ENCODE measurements at places on chromosomes 4 and X.

DNA sequence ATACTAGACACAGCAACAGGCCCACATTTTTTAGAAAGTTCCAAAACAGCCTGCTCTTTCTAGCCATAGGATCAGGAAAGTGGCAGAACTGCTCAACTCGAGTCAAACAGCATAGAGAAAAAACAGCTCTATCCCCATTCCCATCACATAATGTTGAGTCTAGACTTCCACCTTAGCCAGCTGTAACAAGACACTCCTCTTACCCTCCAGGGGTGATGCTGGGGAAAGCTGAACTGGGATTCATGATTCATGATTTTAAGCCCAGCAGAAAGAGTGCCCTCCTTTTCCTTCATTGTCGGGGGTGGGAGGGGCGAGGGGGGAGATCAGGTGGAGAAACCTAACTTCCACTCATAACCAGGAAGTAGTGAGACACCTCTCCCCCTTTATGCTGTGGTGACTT is 86.1 kb downstream of the CENPC start:
- DNase-seq = no peak

DNA sequence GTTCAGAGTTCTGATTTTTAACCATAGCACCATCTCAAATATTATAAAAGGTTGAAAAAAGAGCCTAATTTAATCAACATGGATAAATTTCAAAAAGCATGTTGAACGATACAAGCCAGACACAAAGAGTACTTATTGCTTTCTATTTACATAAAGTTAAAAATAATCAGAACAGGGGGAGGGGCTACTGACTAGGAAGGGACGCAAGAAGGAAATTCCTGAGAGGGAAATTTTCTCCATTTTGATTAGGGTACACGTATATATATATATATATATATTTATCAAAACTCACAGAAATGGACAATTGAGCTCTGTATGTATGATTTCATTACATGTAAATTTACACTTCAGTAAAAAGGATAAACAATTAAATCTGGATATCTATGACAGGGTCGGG is 482 bp upstream of the MBTPS2 start:
- DNase-seq = no peak

DNA sequence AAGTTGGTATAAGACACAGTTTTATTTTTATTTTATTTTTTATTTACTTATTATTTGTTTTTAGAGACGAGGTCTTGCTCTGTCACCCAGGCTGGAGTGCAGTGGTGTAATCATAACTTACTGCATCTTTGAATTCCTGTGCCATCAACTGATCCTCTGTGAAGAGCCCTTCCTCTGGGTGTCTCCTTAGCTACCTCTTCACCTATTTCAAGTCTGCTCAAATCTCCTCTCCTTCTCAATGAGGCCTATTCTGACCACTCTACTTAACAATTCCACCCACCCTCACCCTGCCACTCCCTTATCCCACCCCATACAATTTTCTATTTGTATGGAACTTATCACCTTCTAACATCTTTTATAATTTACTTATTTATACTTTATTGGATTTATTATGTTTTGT is 183.4 kb downstream of the PPP3CA start:
- DNase-seq = no peak

DNA sequence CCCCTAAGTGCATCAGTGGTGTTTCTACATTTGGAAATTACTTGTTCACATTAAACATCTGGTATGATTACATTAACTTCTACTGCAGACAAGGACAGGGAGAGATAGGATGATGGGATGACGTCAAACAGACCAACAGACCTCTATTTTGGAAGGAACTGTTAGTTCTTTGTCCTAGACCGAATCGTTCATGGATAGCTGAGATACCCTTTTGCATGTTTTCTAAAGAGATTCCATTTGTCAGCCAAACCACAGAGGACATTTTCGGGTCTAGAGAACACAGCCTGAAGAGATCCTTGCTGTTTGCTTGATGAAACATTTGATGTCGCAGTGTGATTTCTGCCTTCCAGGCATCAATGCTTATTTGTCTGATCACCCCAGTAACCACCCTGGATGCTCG is 27.7 kb downstream of the CHST7 start:
- DNase-seq = no peak

DNA sequence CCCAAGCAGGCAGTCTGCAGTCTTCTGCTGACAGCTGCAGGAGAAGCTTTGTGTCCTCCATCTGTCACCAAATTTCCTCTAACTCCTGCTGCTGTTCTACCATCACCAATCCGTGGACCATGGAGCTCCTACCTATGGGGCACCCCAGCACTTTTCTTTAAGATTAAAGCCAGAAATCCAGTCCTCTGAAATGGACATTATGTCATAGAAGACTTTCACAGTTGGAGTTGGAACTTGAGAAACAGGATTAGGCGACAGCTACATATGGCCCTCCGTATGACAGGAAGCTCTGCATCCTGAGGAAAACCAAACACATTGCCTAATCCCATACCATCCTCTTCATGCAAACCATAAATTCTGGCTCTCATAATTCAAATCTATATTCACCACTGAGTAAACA is 470.6 kb upstream of the GALNTL6 start:
- DNase-seq = no peak

DNA sequence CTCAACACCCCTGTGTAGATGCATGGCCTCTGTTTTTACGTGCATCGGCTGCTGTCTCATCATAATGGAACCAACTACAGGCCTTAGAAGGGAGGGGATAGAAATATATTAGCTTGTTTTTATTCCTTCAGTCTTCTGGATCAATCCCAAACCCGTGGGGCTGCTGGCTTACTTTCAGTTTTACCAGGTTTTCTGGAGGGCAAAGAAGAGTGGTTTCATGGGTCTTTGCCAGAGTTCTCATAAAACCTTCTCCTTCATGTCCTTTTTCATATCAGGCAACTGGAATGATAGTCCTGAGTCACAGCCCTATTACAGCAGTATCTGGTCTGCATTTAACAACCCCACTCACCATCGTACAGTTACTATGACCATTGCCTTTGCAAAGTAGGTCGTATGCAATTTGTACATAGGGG is 34.6 kb downstream of the PPP2R2C start:
- no peak for DNase-seq

DNA sequence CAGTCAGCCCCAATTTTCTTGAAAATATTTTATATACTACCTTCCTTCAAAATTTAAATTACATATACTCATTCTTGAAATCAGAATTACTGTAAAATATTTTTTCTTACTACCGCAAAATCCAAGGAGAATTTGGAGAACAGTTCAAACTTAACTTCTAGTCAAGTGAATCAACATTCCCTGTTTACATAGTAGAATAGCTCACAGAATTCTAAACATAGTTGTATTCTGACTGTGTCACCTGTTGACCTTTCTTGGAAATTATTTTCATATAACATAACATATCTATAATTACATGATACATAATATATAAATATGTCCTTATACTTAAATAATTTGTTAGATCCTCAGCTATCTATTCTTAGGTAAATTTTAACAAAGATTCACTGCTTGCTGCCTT is 31.0 kb upstream of the FGF5 start:
- DNase-seq = no peak

GRCh38 chr4:78167510-78167909 is 110.4 kb downstream of the FRAS1 start:
- DNase-seq = no peak

- DNase-seq = no peak
These were observed 9.0 kb upstream of the CHIC2 start for GRCh38 chr4:54073271-54073880.

- no peak for DNase-seq
These were observed 67.3 kb upstream of the IL13RA1 start for GRCh38 chrX:118660085-118660484.

- no peak for DNase-seq
These were observed 12.5 kb downstream of the SYTL5 start for GRCh38 chrX:38018766-38019425.

DNA sequence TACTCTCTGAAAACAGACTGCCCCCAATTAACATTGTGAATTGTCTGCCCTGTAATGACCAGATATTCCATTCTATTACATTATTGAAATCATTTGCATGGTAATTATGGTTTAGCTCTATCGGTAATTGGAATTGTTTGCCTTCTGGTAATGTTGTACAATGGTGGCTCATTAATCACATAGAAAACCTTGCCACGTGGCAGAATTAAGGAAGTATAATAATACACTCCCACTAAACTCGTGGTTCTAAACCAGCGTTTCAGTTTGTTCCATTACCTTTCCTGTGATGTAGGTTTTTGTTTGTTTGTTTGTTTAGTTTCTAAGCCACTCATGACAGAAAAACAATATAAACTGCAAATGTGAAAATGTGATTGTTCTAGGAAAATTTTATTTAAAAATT is 45.1 kb upstream of the TAPT1 start:
- DNase-seq = no peak

DNA sequence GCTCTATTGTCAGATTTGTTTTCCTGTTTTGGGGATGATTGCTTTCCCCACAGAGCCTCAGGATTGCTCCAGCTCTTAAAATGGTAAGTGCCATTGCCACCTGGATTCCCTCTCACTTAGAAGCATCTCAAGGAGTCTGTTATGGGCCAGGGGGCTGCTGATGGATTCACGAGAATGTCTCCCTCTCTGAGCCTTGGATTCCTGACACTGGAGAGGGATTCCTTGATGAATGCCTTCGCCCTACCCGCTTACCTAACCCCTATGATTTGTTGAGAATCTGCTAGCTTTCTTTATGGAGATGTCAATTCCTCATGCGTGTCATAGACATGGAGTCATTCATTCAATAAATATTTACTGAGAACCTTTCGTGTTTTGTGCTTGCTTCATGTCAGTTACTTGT is 36.9 kb upstream of the TENM3 start:
- DNase-seq = no peak

DNA sequence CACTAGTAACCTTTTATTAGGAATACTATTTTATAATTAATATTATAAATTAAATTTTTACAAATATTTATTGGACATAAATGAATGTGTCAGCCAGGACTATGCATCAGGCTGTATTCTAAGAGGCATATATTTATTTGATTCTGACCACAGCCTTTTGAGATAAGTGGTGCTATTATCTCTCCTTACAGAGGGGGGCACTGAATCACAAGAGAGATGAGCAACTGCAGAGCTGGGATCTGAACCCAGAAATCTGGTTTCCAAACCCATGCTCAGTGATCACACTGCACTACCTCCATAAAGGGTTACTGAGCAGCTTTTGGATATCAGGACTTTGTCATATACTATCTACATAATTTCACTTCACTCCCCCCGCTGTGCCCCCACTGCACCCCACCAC is 322.0 kb downstream of the TMA16 start:
- DNase-seq = no peak

GRCh38 chrX:106263817-106264216 is 95.7 kb downstream of the PWWP3B start:
- DNase-seq = no peak

DNA sequence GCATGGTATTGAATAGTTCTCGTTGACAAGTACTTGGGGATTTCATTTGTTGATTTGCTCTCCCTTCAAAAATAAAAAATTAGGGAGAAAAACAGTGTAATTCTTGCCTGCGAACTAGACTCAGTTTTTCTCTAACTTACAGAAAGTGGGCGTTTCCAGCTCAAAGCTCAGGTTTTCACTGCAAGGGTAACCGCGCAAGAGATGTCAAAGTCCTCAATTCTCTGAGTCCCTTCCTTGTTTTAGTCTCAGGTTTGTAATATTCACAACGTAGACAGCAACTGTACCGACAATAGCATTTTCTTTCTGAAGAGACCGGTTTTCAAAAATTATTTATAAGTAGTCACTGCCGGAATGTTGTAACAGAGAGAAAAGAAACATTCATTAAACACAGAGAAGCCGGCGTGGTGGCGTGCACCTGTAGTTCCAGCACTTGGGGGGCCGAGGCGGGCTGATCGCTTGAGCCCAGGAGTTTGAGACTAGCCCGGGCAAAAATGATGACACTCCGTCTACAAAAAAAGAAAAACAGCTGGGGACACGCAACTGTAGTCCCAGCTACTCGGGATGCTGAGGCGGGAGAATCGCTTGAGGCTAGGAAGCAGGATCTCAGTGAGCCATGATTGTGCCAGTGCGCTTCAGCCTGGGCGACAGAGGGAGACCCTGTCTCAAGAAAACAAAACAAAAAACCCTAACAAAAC is 774 bp downstream of the ZCCHC4 start:
- DNase-seq = no peak

DNA sequence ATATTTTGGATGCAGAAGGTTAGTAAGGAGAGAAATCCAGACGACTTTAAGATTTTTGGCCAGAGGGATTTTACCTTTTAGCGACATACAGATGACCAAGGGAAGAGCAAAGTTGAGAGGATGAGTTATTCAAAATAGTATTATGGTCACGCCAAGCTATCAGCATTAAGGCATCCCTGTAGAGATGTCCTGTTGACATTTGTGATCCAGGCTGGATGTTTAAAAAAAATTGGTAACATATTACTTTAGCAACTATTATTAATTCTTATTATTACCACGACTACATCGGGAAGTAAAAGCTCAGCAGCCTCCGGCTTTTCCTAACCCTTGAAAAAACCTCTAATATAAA is 562 bp upstream of the OSTC start:
- no peak for DNase-seq

- no peak for DNase-seq
These were observed 9.9 kb upstream of the GPM6B start for GRCh38 chrX:13826770-13827169.

- DNase-seq = no peak
These were observed 64.9 kb downstream of the NLGN4X start for GRCh38 chrX:6163721-6164120.

GRCh38 chr4:25487155-25487554 is 110.1 kb downstream of the ANAPC4 start:
- no peak for DNase-seq

DNA sequence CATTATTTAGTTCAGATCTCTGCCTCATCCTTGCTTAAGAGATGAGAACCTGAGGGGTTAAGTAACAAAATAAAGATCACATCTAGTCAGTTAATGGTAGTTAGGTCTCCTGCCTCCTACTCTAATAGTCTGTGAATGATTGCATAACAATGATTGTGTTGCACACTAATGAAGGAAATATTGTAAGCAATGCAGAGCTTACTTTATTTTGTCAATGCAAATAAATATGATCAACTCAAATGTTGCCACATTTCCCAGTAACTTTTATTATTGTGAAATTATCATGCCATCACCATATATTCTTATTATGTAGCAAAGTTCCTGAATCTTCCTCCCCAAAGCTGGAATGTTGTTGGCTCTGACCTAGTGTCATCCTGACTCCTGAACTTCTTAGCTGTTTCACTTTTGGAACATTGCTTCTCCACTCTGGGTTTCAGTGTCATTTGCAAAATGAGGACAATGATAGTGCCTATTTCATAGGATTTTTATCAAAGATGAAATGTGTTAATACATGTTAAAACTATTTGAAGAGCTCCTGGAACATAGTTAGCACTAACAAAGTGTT is 17.0 kb upstream of the GABRA4 start:
- DNase-seq = no peak

Measured in stimulated activated CD8-positive, alpha-beta memory T cell treated with anti-CD3 and anti-CD28 coated beads, Interleukin-4, amount 100 ng/mL, for 4 hours (primary cell).